ENCODE measurements at places on chromosomes 7 and 10. TPM values are rescaled to one million over a fixed set of nuclear protein-coding genes. Genes with fewer than 3 reads are reported as not detected.

- no peak for DNase-seq
Observed at GRCh38 chr10:126833542-126833941, 71.7 kb upstream of the DOCK1 start.

DNA sequence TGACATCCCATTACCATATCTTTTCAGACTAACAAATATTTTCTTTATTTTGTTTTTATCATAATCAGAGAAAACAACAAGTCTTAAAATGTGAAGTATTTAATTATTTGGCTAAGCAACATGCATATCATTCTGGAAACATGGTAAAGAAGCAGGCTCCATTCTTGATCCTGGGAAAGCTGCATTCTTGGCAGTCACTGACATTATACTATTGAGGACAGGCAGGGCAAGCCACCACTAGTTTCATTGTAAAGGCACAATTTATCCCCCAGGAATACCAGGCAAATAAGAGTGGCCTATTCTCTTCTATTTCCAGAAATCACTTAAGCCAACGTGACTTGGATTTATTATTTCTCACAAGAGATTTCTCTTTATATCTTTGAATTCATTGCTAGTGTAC, 153.8 kb upstream of the AKR1E2 start:
- DNase-seq = no peak

ADAMTS14 gene
- 5.2 TPM for total RNA-seq

TUBB8 gene
- not detected for total RNA-seq

RADIL gene
- total RNA-seq = 2.2 TPM

DNA sequence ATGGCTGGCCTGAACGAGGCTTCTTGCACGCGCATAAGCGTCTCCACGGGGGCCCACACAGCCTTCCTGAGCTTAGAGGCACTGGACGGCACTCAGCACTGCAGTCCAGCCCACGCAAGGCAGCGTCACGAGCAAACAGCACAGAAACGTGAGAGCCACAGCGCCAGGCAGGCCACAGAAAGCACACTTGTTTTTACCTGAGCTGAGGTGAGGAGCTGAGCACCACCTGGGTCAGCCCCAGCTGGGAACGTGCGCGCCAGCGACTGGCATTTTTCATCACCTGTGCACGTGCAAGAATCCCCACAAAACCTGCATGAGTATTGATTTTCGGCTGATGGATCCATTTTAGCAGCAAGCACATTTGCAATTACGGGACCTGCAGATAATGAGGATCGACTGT, 26.7 kb downstream of the IQCE start:
- no peak for DNase-seq

AKR1C4 gene
- total RNA-seq = not detected

GRCh38 chr10:62790571-62790970, 13.9 kb upstream of the ADO start:
- no peak for DNase-seq

DNA sequence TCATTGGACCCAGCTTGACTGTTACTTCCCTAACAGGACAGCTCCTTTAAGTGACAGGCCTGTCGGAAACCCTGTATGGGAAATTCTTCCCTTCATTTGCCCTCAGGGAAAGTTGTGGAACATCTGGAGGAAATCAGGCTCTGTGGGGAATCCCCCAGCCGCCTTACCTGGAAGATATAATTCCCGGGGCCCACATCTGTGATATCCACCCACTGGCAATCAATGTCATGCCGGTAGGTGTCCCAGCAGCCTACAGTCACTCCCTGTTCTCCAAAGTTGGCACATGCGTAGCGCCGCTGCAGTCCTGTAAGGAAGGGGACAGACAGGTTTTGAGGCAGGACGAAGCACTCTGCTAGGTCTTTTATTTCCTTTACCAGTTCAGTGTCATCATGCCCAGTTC, 16.6 kb downstream of the LOXL4 start:
- DNase-seq = no peak

CYTH3 gene
- total RNA-seq = 23.2 TPM

DRGX gene
- 0.20 TPM for total RNA-seq

ABCB4 gene
- 6.3 TPM for total RNA-seq

OR2AE1 gene
- not detected for total RNA-seq

- DNase-seq = no peak
Observed at GRCh38 chr10:1199897-1200721, 143.9 kb downstream of the WDR37 start.

DNA sequence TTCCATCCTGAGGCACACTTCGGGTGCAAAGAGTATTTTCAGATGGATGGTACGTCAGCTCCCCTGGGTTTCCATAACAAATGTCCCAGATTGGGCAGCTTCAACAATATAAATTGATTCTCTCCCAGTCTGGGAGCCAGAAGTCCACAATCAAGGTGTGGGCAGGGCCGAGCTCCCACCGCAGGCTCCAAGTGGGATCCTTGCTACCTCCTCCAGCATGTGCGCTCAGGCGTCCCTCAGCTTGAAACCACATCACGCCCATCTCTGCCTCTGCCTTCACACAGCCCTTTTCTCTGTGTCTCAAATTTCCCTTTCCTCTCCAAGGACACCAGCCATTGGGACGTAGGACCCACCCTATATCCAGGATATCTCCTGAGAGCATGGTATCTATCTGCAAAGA, 153.5 kb downstream of the DIP2C start:
- DNase-seq = no peak

SEMA3D gene
- 72.6 TPM for total RNA-seq

TAS2R41 gene
- not detected for total RNA-seq

GRCh38 chr7:95546647-95547046, 49.7 kb downstream of the PDK4 start:
- DNase-seq = no peak

FBXL13 gene
- total RNA-seq = 2.8 TPM

KIF11 gene
- 15.1 TPM for total RNA-seq
